ENCODE measurements at places on chromosomes 4 and X.

- peak; percentile 28 for DNase-seq
Measured at GRCh38 chr4:70505151-70505748, 13.1 kb upstream of the AMTN start.

- no peak for DNase-seq
Measured at GRCh38 chr4:24971192-24971591, 58.4 kb upstream of the CCDC149 start.

GRCh38 chr4:25310066-25310802 lies 2.3 kb upstream of the ZCCHC4 start:
- no peak for DNase-seq

DNA sequence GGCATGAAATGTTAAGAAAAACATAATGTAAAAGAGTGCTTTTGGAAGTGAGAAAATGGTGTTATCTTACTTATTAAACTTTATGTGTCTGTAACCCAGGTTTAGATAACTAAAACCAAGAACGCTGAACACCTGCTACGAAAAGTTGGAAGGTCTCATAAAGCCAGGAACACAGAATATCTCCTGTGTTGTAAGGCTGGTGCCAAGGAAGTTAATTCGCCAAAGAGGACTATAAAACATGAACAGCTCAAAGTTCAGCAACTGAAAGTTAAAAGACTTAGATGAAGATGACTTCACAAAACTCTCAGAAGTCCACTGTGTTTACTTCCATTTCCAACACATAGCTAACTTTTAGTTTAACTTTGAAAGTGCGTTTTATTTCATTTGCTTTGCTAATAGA lies 54.3 kb downstream of the GPRIN3 start:
- no peak for DNase-seq

DNA sequence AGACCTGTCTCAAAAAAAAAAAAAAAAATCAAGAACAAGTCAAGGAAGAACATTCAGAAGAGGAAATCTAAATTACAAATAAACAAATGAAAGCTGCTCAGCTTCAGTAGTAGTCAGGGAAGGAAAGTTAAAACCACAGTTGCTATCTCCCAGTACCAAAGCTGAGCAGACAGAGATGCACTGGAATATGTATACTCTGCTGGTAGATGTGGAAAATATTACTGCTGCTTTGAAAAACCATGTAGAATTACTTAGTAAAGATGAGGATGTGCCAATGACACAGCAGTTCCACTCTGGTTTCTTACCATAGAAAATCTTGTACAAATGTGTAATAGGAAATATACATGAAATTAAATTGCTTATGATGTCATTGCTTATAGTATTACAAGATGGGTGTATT lies 25.1 kb upstream of the PRKX start:
- DNase-seq: no peak

DNA sequence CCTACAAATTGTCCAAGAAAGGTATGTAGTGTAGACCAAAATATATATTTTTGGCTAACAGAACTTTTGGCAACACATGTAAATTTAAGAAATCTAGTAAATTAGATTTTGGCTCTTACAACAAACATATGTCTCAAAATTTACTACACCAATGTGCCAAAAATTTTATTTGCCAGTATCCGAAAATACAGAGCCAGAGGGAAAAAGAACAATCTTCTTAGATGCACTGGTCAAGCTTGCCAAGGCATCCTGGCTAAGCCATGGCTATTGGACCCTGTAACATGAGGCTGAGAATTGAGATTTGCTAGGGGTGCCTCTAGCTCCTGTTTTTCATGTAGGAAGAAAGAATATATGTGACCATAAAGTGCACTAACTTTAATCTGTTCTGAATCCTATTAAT lies 91.8 kb downstream of the GABRG1 start:
- DNase-seq: no peak

DNA sequence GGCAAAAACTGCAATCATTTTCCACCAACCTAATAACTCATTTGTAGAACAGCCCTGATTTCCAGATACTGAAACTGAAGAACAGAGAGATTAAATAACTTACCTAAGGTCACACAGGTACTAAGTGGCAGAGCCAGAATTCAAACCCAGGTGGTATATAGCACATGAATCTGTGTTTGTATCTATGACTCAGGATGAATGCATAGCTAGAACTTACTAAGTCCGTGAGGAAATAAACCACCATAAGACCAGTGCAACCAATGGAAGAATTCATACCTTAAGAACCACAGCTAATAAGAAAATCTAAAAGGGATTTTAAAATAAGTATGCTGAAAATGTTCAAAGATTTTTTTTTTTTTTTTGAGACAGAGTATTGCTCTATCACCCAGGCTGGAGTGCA lies 1.5 kb upstream of the PLAC1 start:
- no peak for DNase-seq

DNA sequence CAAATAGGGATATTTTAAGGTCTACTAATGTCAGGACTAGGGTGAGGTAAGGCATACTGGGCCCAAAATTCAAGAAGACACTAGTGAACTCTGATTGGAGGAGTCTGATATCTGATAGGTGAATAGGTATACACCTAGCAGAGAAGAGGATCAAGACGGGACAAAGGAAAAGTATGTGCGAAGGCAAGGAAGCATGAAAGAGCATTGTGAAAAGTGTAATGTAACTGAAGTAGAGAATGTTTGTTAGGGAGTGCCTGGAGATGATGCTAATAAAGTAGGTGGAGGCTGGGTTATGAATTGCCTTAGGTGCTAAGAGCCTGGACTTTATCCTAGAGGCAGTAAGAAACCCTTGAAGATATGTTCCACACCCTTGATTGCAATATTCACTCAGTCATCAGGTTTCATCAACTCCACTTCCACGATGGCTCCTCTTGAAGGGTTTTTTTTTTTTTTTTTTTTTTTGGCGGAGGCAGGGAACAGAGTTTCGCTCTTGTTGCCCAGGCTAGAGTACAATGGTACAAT lies 49.9 kb upstream of the XIAP start:
- DNase-seq: no peak

DNA sequence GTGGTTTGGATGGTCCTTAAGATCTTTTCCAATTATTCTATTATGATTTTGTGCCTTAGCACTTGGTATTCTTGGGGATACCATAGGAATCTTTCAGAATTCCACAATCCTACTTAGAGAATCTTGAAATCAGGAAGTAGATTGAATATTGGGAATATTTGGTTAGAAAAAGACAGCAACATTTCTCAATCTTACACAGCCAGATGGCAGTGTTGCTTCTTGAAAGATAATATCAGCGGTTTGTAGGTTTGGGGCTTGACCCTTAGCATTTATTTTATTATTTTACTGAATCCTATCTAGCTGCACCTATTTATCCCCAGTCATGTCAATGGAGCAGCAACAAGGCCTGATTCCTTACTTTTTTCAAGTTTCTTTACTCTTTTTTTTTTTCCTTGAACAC lies 28.6 kb downstream of the MAGEB1 start:
- no peak for DNase-seq

DNA sequence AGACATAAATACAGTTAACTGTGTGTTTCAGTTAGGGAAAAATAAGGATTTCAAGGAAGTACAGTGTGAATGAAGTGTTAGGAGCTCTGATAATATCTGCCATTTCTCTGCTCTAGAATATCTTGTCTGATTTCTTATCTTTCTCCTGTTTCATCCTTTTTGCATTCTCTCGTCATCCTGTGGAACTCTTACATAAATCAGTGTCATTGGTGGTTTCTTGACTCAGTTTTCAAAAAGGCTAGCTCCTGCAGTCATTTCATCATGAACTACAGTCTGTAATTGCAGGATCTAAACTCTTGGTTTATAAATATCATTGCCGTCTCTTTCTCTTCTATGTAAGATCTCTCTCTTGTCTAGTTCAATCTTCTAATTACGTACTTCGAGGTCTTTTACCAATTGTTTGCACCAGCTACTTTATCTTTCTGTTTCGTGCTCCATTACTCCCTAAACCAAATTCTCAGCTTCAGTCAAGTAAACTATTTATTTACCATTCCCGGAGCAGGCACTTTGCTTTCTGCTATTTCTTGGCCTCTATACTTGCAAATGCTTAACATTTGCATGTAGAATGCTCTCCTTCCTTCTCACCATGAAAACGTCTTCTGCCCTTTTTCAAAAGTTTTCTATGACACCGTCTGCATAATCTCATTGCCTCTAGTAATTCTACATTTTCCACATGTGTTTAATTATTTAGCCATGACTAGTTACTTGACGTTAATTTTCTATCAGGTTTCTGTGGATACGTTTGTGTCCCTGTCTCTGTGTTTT lies 294.0 kb downstream of the TENM3 start:
- no peak for DNase-seq

- DNase-seq: no peak
Measured at GRCh38 chr4:94814237-94814636, 56.5 kb downstream of the BMPR1B start.

Measured in CD4-positive, alpha-beta T cell (primary cell).